Activated CD4-positive, alpha-beta T cell treated with anti-CD3 and anti-CD28 coated beads for 4 hours (primary cell): ENCODE measurements at places on chromosomes 4 and X.

- DNase-seq, result no peak
These were observed 72.9 kb downstream of the MED28 start for GRCh38 chr4:17687237-17687857.

- no peak for DNase-seq
These were observed 13.7 kb downstream of the PITX2 start for GRCh38 chr4:110609044-110609750.

GRCh38 chr4:66108898-66109297 is 438.6 kb upstream of the EPHA5 start:
- no peak for DNase-seq

- no peak for DNase-seq
These were observed 215.9 kb downstream of the SOWAHB start for GRCh38 chr4:76681996-76682395.

DNA sequence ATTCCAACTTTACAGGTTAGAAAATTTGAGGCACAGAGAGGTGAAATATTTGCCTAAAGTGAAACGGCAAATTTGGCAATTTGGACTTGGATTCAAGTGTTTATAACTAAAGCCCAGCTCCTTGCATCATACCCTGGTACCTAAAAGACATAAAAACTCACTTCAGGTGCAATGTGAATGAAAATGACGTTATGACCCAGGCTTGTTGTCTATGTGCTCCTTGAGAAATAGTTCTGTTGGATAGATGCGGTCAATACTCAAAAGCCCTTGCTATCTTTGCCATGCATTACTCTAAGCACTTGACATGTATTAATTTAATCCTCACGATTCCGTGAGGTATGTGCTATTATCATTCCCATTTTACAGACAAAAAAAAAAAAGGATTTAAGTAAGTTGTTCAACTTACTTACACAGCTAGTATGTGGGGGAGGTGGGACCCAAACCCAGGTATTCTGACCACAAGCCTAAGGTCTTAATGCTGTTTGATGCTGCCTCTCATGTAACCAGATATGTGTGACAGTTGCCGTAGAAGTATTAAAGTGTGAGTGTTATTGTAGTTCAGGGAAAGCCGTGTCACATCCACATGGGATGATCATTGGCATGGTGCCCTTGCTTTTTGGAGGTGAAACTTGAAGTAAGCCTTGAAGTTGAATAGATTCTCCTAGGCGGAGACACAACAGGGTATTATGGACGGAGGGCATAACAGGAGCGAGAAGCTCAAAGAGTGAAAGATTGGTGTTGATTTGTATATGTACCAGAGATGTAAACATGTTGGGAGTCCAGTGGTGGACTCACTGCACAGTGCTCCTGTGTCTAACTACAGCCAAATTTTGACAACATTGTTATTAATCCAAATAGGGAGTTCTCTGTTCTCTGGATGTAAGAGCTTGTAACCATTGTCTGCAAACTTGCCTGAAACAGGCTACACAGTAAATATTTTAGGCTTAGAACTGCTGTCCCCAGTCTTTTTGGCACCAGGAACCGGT is 3.1 kb downstream of the SCML1 start:
- DNase-seq, result no peak

DNA sequence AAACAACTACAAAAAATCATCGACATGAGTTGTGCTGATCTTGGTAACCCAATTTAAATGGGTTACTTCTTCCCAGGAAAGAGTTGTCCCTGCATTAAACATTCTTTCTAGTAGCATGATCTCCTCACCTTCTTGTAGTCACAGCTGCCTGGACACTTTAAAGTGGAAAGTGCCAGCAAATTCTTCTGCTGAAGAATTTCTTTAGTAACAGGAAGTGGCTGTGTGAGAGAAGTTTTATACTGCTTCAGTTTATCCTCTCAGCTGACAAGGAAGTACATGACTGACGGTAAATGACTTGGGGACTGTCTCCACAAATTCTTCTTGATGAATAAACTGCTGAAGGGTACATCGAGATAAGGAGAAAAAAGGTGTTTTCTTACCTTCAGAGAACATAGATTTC is 18.2 kb upstream of the TNIP3 start:
- no peak for DNase-seq

DNA sequence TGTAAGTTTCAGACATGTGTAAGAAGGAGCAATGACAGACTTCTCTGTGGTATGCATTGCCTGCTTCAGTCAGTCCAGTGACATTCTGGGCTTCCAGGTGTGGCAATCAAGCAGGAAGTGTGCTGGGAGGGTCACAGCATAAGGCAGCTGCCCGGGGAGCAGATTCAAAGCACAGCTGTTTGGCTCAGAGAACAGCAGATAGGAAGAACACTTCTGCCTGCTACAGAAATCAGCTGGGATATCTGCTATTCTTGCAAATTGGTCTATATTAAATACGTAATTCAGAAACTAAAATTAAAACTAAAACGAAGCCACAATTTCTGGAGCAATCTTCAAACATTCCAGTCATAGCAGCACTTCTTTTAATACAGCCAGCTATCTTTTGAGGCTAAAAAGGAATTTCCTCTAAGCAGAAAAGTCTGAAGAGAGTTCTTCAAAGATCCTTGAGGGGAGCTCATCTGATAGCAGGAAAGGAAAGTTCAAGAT is 47.5 kb upstream of the GALNT7 start:
- no peak for DNase-seq
